ENCODE measurements at places on chromosomes 3 and 15.
A peak's percentile ranks its signal among the peaks of the same experiment; 100 is the strongest.

DNA sequence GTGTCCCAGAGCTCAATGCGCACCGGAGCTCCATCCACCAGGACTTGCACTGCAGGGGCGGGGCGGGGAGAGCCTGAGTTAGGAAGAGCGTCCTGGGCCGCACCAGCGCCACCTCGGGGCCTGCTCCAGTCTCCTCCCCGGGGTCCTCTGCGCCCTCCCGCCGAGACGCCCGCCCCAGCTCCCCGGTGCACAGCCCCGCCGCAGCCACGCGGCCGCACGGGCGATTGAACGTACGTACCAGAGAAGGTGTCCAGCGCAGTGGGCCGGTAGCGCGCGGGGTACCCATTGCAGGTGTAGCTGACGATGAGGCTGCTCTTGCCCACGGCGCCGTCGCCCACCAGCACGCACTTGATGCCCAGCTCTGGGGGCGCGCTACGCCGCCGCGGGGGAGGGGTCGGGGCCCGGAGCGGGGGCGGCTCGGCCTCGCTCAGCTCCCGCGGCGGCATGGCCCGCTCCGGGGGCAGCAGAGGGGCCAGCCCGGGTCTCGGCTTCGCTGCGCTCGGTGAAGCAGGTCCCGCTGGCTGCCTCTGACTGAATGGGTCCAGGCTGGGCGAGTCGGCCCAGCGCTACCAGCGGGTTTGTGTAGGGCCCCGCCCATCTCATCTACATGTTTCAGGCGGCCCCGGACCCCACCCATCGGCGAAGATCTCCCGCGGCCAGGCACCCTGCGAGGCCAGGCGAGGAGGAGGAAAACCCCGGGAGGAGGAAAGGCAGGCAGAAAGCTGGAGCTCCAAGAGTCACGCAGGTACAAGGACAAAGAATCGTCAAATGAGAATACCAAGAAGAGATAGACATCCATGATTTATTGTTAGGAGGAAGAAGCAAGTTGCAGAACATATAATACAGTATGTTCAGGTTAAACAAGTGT lies at the start of gene RHOV:
Gene RHOV (minus strand): TSS at position 541 of the 868 bp plus-strand sequence. CDS start 95 bp downstream, at position 446.
- DNase-seq: peak; percentile 47

DNA sequence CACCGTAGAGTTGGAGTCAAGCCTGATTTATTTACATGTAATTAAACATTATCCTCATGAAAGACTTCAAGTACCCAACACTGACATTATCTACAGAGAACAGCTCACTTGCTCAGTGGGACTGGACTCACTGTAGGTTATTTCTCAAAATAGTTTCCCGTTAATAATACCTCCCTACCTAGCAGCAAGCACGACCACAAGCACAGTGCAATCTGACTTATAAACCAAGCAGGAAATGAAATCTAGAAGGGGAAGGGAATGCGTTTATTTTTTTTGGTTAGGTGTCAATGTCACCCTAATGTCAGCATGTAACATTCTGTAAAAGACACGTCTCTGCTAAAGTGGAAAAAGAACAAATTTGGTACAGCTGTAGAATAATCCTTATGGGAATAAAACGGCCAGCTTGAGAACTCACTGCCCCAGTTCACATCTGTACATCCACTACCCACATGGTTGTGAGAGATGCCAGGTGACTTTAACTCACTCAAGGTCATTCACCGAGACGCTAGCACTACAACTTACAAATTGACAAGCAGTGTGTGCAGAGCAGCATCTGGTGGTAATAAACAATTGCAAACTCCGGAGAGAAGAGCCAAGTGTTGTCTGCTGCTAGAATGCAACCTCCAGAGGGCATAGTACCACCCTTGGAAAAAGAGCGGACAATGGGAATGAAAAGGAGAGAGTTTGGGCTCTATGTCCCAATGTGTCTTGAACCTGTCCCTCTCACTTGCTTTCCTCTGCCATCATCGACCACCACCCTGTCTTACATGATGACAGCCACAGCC lies 242.5 kb downstream of the CADPS start:
- DNase-seq: no peak

GRCh38 chr3:172726380-172726779 lies 15.5 kb upstream of the NCEH1 start:
- no peak for DNase-seq

- no peak for DNase-seq
Measured at GRCh38 chr3:182389071-182389815, 404.1 kb upstream of the ATP11B start.

DNA sequence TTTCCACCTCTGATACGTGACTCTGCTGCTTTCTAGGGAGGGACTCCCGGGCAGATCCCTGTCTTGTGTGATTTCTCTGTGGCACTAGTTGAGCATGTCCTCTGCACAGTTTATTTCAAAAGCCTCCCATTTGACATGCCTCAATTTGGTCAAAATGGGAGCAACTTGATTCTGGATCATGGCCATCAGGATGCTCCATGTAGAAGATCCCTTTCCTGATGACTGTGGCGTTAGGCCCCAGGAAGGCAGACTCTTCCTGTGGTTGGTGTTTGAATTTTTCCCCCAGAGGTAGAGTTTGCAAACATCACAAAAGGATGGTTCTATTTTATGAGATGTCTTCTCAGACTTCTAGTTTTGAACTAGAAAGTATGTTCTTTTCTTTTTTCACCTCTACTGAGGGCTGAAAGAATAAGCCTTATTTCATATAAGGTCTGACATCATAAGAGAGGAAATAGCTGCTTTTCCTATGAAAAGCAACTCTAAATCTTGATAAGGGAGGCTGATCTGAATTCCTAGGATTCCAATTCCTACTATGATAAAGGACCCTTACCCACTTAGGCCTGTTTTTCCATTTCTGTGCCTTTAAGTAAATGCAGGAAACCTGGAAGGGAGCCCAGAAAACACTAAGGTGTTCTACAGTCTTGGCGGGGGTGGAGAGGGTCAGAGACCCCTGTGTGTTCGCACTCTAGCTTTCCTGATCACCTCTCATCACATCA lies 243.8 kb upstream of the CHRM5 start:
- no peak for DNase-seq

GRCh38 chr3:115823083-115823482 lies 199.8 kb downstream of the GAP43 start:
- DNase-seq: no peak

DNA sequence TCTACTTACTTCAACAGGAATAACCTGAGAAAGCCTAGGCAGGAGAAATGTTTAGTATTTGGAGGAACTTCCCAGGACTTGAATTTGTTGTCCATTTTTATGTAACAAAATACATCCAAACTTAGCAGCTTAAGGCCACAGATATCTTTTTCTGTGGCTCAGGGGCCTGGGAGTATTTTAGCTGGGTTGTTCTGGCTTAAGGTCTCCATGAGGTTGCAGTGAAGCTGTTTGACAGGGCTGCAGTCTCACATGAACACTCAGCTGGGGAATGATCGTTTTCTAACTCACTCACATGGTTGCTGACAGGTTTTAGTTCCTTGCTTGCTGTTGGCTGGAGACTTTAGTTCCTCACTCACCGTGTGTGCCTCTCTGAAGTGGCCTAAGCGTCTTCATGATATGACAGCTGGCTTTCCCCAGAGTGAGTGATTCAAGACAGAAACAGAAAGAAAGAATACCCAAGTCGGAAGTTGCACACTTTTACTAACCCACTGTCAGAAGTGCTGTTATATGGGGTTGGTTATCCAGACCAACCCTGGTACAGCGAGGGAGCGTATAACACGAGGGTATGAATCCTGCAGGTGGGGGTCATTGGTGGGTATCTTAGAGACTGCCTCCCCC lies 229.7 kb upstream of the TBL1XR1 start:
- DNase-seq: peak; percentile 80

- no peak for DNase-seq
Measured at GRCh38 chr3:68088216-68088615, 433.8 kb upstream of the SUCLG2 start.

DNA sequence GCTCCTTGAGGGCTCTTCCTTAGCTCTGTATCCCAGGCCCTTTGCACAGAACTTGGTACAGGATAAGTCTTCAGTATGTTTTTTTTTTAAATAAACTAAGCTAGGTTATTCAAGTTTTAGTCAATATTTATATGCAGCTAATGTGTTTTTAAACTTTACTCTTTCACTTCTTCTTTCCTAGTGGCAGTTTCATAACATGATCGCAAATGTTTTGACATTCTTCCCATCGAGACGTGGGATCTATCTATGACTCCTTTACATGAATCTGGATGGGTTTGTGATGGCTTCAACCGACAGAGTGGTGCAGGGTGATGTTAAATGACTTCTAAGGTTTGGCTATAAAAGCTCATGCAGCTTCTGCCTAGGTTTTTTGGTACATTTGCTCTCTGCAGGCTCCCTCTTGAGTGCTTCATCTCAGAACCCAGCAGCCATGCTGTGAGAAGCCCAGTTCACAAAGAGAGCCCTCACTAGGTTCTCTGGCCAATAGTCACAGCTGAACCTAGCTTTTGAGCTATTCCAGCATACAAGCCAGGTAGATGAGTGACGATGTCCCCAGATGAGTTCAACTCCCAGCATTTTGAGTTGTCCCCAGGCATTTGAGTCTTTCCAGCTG lies 13.5 kb upstream of the MECOM start:
- peak; percentile 14 for DNase-seq

- DNase-seq: no peak
Measured at GRCh38 chr3:8371085-8371551, 130.5 kb upstream of the LMCD1 start.

GRCh38 chr15:74773329-74773728 lies 8.6 kb upstream of the CSK start:
- no peak for DNase-seq

DNA sequence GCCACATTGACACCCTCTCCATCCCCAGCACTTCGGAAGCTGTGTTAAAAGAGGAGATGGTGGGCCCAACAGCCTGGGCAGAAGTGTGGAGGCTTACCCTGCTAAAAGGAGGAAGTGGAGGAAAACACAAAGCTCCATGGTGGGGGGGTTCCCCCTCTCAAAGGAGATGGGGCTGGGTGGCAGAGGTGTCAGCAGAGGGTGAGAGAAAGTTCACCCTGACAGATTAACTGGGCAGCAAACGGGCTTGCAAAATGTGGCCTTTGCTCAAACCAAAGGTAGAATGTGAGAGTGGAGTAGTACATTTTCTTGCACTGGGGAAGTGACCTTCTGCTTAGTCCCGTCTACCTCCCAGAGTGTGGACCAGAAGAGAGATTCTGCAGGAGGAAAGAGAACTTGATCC lies 44.7 kb downstream of the MYO1E start:
- DNase-seq: peak; percentile 46

DNA sequence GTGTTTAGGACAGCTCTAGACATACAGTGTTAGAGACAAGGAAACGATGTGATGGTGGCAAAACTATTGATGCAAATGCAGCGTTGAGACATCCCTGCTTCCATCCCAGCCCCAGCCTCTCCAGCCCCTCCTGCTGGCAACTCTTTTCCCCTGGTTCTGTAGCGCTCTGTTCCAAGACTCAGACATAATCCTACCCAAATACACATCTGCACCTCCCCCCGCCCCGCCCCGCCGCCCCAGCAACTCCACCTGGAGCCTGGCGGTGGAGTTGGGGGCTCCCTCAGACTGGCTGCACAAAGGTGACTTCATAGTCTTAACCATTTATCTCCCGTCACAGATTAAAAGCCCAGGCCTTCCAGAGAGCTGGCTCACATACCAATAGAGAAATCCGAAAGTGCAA lies 7.2 kb upstream of the SEC22A start:
- no peak for DNase-seq

DNA sequence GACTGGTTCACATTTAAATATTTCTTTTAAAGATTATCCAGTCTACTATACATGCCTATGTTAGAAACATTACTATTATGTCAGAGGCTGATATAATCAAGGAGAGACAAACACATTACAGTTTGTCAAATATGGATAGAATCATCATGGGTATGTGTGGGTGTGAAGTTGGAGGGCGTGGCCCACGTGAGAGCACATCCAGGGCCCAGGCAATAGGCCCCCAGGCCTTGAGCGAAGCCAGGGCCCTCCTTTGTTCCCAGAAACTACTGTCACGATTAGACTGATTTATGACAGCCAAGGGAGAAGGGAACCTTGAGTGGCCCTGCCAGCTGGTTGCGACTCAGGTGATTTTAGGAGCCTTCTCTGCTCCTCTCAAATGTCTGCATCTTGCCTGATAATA lies 26.9 kb upstream of the LDHAL6B start:
- DNase-seq: no peak

DNA sequence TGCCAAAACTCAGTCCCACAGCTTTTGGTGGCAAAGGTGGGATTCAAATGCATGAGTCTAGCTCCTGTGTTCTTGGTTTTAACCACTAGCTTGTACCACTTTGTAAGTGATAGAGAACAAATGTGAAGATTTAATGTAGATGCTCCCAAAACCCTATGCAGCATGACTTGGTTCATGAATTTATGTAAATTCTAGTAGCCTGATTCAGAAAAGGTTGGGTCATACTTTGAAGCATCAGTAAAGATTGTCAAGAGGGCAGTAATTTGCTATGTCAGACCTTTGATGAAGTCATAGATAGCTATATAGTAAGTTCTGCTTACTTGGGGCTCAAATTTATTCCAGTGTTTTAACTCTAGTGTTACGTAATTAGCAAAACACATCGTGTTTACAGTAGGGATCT lies 75.6 kb downstream of the VPS8 start:
- no peak for DNase-seq

DNA sequence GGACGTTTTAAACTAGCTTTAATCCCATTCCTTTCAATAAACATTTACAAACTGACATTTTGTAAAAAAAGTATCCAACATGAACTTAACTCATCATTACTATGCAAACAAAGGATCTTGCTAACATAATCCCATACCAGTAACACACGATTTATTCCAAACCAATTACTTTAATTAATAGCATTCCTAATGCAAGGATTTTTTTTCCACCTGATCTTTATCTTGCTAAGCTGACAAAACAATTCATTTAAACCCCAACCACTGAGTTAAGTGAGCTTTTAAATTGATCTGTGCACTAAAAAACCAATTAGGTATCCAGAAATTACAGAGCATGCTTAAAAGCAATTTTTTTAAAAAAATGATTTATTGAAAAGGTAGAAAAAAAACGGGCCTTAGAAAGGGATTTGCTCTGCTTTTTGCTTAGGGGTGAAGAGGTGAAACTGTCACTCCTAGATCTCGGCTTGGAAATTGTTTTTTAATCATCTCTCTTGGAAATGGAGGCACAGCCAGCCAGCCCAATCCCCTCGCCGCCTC lies 1.2 kb downstream of the SH3BP5 start:
- DNase-seq: no peak

DNA sequence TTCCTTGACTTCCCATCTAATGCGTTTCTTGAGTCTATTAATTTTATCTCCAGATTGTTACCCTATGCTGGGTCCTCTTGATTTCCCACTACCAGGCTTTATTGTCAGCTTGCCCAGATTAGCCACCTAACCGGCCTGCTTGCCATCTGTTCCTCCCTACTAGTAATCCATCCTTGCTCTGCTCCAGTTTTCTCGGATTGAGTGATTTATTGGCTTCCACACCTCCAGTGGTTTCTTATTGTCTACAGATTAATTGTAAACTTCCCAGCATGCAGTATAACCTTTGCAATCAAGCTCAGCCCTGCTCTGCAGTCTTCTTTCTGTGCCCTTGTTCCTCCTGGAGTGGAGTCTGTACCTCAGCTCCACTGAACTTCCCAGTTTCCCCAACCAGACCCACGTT lies 63.4 kb downstream of the ARHGEF26 start:
- DNase-seq: no peak

GRCh38 chr3:52703341-52703740 lies 2.2 kb downstream of the GLT8D1 start:
- no peak for DNase-seq

GRCh38 chr15:41543521-41543870 lies 561 bp downstream of the RPAP1 start:
- no peak for DNase-seq

All from CD14-positive monocyte (primary cell).